ENCODE measurements at places on chromosomes 12 and 14.
A peak's percentile ranks its signal among the peaks of the same experiment; 100 is the strongest.

DNA sequence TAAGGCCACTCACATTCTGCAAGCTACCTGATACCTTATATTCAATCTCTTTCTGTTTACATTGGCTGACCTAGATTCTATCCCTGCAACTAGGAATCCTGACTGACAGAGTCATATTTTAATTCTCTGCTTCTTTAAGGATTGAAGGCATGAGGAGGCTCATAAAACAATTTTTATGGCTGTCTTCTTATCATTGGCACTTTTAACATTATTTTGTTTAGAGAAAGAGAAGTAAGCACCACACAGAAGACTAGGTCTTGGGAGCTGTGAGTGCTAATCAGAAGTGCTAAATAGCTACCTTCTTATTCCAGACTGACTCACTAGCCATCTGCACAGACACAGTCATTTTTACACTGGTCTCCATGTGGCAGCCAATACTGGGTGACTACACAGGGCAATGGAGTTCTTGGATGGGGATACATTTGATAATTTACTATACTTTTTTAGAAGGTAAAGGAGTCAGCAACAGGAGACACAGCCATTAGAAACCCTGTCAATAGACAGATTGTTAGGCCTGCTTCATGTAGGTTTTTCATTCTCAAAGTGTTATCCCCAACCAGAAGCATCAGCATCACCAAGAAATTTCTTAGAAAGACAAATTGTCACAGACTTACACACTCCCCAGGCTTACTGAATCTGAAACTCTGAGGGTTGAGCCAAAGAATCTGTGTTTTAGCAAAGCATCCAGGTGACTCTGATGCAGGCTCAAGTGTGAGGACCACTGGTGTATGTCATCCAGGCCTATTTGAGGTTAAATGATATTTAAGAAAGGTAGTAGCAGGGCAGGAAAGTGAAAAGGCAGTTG, 214.1 kb downstream of the DUSP6 start:
- peak; percentile 12 for DNase-seq

DNA sequence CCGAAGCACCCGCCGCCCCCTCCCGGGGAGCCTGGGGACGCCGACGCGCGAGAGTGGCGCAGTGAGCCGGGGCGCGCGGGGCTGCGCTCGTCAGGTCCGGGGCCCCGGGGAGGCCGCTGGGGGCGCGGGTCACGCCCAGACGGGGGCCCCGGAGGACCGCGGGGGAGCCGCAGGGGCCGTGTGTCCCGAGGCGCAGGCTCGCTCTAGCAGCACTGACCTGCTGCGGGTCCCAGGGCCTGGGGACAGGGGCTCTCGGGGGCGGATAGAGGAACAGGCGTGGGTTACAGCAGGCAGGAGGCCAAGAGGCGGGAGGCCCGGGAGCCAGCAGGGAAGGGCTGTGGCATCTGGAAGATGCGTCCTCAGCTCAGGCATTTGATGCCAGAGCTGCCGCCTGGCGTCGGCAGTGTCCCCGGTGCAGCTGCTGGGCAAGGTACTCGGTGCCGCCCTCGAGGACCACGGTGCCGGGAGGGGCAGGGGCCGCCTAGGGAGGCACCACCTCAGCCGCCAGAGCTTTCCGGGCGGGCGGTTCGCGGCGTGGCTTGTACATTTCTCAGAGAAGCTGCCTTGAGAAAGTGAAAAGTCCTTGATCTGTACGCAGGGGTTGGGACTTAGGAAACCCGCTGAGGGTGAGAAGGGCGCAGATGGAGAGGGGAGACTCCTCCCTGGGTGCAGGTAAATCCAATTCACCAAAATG, 1.2 kb downstream of the WNT5B start:
- peak; percentile 59 for DNase-seq

- no peak for DNase-seq
Observed at GRCh38 chr14:23145794-23146350, 26.8 kb upstream of the CEBPE start.

GRCh38 chr14:61104358-61104757, 123.3 kb downstream of the SLC38A6 start:
- no peak for DNase-seq

DNA sequence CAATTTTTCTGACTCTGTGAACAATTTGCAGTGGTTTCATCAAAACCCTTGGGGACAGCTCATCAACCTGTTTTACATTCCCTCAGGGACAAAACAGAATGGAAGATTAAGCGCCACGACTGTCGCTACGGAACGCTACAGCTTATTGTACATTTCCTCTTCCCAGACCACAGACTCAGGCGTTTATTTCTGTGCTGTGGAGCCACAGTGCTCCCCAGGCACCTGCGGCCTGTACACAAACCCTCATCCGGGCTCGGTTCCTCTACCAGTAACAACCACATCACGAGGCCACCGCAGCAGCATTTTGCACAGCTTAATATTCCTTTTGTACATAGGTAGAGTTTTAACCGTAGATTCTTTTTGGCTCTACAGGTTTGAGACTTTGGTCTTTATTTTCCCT, 397.4 kb upstream of the OR4E1 start:
- no peak for DNase-seq

- no peak for DNase-seq
Observed at GRCh38 chr14:102206918-102207317, 67.2 kb downstream of the WDR20 start.

DNA sequence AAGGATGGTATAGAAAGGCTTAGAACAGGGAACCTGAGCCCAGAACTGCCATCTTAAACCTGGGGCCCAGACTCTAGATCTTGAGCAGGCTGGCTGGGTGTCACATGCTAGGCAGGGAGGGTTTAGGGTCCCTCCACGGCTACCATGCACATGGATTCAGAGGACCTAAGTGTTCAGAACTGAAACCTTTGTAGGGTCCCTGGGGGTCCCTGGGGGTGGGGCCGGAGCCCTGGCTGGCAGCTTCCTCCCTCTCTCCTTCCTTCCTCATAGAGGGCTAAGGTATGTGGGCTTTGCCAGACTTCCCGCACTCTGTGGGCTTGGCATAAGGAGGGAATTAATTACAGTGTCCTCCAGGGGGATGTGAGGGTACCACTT, 4.6 kb upstream of the ZNF385A start:
- DNase-seq: no peak

- peak; percentile 35 for DNase-seq
Observed at GRCh38 chr12:56522411-56523193, 982 bp downstream of the RBMS2 start.

- no peak for DNase-seq
Observed at GRCh38 chr12:102992297-102992696, 34.8 kb downstream of the ASCL1 start.

DNA sequence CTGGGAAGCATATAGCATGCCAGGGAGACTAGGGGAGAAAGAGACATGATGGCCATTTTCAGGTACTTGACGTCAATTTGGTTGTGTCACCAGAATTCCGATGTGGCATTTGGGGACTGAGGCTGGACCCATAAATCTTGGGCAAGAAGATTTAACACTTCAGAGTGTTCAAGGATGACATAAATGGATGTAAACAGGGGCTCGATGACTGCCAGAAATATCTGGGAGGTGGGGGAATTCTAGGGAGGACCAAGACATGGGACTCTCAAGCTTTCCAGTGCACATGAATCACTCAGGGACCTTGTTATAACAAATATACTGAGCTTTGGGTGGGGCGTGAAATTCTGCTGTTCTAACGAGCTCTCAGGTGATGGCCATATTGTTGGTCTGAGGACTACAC, 17.8 kb downstream of the HAL start:
- DNase-seq: no peak

DNA sequence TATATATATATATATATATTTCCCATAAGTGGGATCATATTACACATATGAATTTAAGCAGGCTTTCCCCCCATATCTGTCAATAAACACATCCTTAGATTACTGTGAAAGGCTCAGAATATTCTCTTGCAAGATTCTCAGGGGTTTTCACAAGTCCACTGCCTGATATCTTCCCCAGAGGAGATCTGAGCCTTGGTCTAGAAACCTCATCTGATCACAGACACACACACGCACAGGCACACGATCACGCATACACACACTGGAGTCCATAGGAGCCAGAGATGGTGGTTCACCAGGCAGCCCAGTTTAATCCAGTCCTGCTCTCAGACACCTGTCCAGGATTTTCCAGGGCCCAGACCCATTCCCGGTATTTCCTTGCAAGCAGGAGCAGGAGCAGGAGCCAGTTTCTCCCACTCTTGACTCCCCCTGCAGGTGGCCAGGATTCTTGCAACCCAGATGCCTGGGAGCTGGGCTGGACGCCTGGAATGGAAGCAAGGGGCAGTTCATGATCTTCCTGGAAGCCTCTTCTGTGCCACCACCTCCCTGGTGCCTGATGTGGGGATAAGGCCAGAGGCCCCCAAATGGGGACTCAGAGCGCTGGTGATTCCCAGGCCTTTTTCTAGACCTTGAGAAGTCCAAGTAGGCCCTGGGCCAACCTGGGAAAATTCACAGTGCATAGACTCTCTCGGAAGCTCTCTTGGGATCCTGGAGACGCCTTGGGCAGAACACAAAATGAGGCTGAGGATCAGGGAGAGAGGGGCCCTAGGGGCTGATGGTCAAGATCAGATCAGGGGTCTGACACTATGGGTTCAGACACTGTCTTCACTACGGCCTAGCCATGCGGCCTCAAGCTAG, 16.5 kb upstream of the KRT78 start:
- DNase-seq: peak; percentile 89

GRCh38 chr12:124715121-124715990, 147.9 kb upstream of the NCOR2 start:
- DNase-seq: peak; percentile 61

DNA sequence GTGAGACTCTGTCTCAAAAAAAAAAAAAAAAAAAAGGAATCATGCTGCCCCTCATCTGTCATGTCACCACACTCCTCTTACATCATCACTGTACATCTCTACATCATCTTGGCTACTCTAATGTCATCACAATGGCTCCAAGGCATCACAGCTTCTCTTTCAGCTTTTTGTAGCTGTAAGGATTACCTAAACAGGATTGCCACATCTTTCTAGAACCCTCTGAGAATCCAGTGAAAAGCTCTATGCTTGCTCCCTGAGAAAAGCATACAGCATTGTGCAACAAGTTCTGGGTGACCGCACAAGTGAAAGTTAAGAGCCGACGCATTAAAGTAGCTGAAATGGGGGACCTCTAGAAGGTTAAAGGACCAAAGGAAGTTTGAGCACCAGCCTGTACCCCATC, 272.5 kb downstream of the C12orf50 start:
- no peak for DNase-seq

DNA sequence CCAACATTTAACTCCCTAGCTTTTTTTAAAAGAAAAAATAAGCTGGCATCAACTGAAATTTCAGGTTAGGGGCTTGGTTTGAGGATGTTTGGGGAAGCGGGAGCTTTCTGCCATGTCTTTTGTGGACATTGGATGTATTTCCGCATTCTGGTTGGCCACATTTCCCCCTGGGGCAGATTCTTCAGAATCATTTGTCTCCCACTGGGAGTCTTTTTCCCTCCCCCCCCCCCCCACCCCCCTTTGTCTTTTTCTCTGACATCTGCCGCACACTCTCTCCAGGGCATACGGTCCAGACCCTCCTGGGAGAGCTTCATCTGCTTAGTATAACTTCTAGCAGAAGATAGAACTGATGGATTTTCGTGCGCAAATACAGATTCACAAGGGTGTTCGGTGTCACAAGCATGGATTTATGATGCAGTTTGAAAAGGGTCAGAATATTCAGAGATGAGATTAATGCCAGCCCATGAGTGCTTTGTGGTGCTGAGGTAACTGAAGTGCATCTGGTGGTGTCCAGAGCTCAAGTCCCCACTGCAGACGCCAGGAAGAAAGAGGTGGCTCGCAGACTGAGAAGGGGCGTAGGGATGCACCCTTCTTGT, 40.2 kb downstream of the ETV6 start:
- no peak for DNase-seq

DNA sequence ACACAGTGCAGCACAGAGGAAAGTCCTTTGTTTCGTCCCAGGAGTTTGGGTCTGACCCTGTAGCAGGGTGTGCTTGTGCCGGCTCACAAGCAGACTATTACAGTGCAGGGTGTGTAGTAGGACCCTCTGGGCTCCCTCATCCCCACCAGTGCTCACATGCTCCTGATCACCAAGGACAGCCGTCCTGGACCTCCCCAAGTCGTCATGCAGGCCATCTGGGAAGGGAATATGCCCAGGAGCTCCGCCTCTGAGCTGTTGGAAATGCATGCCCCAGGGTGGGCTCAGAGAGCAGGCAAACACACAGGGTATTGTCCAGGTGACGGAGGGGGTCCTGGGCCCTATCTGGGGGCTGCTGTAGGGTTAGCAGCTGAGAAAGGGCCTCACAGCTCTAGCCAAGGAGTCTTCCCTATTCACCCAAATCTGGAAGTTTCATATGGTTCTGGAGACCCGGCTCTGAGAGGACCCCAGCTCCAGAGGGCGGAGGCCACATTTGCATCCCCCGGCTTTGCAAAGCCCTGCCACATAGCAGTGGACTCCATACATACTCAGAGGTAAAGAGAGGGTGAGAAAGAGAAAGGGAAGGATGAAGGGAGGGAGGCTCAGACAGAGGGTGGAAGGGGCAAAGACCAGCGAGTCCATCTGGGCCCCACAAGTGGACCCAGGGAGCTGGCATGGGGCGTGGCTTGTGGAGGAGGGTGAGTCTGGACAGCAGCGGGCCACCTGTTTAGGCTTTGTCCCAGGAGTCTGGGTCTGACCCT, 53.5 kb upstream of the PPP2R5C start:
- DNase-seq: no peak

GRCh38 chr12:69758105-69758504, 19.4 kb downstream of the RAB3IP start:
- DNase-seq: no peak

- DNase-seq: no peak
Observed at GRCh38 chr12:80211671-80212070, 112.3 kb downstream of the OTOGL start.

DNA sequence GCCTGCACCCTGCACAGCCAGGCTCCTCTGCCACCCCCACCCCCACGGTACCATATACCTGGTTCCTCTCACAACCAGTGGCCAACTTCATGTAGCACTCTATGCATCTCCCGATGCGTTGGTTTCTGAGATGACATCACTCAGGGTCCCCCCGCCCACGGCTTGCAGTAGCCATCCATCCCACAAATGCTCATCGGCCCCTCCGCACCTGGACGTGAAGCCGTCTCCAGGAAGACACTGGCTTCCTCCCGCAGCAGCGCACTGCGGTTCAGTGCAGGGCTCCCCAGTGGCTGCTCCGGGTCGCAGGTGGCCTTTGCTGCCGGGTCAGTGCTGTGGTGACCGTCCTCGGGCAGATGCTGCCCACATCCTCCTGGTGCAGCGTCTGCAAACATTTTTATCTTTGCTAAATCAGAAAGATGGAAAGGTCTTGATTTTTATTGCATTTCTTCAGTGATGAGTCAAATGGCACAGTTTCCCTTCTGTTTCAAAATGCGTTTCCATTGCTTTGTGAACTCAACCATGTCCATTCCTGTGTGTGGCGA, 27.5 kb upstream of the MMP17 start:
- DNase-seq: no peak

- DNase-seq: no peak
Observed at GRCh38 chr12:64081008-64081404, 141.1 kb downstream of the KICS2 start.

GRCh38 chr12:21818627-21819026, 44.1 kb upstream of the KCNJ8 start:
- DNase-seq: peak; percentile 18

GRCh38 chr12:68976395-68976841, 43.4 kb upstream of the CPM start:
- no peak for DNase-seq
